Tibial nerve (tissue), 4 donors: ENCODE measurements at places on chromosomes 11 and 22.

DNA sequence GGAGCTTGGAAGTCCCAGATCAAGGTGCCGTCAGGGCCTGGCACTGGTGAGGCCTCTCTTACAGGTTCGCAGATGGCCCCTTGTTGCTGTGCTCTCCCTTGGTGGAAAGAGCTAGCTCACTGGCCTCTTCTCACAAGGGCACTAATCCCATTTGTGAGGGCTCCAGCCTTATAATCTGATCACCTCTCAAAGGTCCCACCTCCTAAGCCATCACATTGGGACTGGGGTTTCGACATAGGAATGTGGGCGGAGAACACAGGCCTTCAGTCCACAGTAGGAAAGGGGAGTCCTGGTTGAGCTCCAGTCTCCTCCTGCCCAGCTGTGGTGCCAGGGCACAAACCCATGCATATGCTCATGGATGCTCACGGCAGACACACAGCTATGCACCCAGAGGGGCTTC lies 14.0 kb upstream of the LRRC32 start:
- DNase-seq: no peak

DNA sequence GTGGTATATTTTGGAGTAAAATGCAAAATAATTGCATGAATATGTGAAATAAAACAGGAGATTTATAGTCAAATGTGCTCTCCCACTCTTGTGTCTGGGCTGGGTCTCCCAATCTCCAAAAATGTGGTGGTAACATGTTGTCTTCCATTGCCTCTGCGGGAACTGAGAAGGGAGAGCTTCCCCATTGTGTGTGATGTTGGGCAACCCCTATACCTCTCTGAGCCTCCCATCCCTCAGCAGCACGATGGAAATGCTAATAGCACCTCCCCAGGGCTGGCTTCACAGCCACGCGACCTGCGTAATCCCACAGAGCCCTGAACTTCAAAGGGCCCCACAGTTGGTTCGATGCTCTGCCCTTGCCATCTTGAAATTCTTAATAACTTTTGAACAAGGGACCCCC lies 72.0 kb downstream of the TP53I11 start:
- DNase-seq: no peak

DNA sequence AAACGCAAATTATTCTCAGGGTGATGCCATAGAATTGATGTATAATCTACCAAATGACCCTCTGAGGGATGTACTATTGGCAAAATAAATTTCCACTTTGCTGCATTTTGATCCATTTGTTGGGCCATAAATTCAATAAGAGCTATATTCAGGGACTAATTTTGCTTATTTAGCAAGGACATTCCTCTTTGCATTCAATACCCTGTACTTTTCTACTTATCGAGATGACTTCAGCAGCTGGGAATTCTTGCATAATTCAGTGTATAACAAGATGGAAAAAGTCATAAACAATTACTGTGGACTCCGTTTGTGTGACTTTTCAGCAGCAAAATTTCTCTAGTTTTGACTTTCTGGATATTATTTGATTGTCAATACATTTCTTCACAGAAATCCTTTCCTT lies 744.7 kb upstream of the CCDC179 start:
- no peak for DNase-seq

- no peak for DNase-seq
Observed at GRCh38 chr22:33451866-33452469, 393.8 kb upstream of the SYN3 start.

DNA sequence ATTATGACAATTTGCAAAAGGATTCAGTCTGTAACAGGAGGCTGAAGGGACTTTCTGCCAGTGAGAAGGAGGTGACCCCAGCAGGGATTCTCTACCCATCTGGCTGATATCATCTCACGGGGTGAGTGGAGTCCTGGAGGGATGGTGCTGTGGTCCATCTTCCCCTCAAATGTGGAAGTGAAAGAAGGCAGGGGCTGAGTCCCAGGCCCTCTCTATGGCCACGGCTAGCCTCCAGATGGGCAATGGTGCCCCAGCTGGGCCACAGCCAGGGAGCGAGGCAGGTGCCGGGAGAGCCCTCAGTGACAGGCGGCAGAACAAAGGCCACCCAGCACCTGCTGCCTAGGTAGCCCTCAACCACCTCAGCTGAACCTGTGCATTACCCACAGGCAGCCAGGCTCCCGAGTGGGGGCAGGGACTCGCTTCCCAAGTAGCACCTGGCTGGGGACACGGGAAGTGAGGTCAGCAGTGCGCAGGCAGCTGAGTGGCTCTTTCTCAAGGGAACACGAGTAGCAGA lies 6.7 kb downstream of the NECTIN1 start:
- DNase-seq: no peak

DNA sequence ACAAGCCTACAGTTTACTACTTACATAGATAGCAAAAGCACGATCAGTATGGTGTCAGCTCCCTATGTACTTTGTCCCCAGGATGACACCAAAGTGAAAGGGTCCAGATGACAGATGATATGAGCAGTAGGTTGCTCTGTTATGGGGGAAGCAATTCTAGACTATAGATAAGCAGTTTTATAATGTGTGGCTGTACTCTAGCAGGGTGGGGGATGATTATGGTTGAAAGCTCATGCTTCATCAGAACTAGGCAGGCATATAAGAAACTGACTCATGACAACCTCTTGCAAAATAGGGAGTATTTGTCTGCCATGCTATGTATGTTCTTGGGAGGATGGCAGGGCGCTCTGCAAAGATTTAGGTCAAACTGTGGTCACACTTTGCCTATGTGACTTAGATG lies 158.2 kb upstream of the ZBED5 start:
- no peak for DNase-seq

DNA sequence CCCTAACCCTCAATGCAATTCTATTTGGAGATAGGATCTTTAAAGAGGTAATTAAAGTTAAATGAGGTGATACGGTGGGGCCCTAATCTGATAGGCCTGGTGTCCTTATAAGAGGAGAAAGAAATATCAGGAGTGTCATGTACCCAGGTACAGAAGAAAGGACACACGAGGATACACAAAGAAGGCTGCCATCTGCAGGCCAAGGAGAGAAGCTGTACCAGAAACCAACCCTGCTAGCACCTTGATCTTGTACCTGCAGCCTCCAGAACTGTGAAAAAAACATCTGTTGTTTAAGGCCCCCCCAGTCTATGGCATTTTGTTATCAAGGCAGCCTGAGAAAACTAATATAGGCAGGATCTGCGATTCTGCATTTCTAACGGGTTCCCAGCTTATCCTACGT lies 44.2 kb downstream of the FBXO7 start:
- no peak for DNase-seq

- DNase-seq: no peak
Observed at GRCh38 chr22:30201945-30202344, 44.6 kb downstream of the LIF start.

DNA sequence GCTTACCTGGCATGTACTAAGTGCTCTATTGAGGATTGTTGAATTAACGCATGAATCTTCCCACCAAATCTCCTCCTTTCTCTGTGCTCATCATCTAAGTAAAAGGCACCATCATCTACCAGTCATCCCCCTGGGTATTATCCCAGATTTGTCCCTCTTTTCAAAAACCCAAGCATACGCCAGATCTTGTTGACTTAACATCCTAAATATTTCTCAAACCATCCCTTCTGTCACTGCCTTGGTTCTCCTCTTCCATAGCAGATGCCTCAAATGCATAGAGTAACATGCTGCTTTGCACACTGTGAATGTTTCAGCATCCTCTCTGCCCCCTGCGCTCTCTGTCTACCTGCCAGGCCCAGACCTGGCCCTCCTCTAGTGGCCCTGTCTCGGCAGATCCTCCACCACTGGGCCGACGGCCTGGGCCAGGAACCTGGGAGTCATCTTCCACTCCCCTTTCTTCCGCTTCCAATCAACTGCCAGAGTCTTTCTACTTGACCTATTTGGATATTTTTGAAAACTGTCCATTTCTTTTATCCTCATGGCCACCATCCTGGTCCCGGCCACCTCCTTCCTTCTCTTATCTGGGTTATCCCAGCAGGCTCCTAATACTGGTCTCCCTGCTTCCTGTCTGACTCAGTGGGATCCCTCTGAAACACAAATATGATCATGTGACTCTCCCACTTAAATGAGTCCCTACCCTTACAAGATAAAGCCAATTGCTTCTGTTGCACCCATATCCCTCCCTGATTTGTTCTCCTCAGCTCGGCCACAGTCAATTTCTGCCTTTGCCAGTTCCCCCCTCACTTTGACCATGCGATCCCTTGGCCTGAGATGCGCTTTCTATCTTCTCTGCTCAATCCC lies 3.4 kb upstream of the TAB1 start:
- DNase-seq: no peak

- DNase-seq: no peak
Observed at GRCh38 chr11:24226606-24227005, 270.2 kb upstream of the LUZP2 start.

DNA sequence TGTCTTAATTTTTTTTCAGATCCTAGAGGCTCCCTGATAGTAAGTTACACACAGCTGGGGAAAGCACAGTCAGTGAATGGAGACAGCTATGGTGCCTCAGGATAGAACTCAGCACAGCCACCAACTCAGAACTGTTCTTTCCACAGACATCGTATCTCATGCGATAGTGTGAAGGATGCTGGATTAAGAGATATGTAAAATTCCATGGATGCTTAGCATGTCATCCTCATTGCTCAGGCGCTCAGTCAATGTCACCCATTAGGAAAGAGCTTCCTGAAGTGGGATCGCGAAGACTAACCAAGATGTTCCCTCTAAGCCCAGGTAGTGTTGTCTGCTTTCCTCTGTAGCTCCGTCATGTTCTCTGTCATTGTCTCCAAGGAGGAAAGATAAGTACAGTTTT lies 1000.4 kb downstream of the OPCML start:
- DNase-seq: no peak

DNA sequence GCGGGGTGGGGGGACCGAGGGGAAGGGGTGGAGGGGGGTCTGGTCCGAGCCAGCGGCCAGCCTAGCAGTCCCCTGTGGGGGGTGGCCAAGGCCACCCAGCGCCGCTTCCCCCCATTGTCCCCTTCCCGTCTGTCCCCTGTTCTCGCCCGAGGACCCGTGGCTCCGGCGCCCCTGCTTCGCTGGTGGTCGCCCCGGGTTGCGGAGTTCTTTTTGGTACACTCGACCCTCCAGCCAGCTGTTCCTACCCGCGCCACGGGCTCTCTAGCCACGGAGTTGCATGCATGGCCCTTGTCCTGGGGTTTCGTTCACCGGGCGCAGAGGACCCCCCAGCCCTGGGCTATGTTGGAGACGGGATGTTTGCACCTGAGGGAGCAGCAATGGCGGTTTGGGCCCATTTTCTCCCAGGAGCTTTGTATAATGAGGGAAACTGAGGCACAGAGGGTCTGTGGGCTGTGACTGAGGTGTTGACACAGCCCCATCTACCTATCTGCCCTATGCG lies 489 bp downstream of the RNF214 start:
- DNase-seq: no peak

DNA sequence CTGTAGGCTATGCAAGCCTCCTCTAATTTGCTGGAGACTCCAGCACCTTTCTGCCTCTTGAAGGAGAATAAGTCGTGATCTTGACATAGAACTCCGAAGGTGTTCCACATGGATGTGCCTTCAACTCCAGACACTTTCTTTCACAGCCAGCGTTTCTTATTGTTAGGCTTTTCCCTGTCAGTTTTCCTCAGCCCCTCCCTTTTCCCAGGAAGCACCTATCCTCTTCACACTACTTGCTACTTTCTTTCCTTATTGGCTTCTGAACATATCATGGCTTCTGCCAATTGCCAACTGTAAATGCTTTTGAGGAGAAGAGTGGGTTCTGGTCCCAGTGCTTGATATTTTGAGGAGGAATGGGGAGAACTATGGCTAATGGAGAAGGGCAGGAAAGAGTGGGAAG lies 216.3 kb upstream of the PGR start:
- DNase-seq: no peak

- no peak for DNase-seq
Observed at GRCh38 chr11:93288079-93288478, 42.5 kb upstream of the DEUP1 start.

GRCh38 chr11:61022311-61023085 lies 51.0 kb downstream of the CD6 start:
- DNase-seq: no peak

GRCh38 chr11:26974996-26975395 lies 18.9 kb upstream of the FIBIN start:
- no peak for DNase-seq

DNA sequence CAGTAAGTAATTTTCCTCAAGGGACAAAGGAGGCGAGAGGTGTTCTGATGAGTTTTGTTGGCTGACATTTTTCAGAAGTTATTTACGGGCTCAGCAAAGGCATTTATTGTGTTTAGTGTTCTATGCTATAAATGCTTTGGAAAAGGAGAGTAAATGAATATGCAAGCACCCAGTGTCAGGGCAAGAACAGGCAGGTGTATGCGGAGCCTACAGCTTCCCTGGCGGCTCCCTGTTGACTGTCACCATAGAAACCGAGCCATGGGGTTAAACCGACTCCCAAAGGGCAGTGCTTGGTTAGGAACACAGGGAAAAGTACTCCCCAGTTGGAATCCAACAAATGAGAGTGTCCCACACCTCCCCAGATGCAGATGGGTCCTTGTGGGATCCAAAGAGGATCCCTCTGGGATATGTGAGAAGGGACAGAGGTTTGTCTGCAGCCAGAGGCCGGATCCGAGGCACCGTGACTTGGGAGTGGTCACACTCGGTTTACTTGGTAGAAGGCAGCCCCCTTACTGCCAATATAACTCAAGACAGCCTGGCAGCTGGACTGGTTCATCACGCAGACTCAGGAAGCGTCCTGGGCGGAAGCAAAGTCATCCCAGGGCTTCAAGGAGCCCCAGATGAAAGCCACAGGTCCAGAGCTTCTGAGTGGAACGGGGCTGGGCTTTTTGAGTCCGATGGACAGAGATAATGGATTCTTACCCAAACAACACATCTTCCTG lies 329.7 kb downstream of the CTTN start:
- no peak for DNase-seq

DNA sequence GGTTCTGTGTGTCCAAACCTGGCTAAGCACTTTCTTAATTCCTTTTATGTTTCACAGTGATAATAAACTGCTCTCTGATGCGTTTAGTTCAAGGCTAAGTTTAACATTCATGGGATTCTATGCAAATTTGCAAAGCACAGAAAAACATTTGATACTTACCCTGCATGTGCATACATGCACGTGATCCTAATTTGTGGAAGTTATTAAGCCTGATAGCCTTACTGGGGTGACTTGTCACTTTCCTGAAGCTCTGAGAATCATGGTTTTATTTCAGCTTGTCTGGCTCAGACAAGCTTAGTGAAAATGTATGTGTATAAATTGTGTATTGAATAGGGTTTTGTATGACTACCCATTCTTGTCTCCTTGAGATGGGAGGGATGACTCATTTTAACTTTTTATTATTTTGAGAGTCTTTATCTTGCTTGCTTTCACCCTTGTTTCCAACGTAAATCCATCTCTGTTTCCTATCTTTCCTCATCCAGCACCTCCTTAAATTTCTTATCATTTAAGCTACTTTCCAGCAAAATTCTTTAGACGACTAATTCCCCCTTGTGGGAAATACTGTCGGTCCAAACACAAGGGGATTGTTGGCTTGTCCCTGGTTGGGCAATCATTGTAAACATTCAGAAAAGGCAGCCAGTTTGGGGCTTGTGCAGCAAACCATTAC lies 167.1 kb downstream of the C11orf91 start:
- no peak for DNase-seq

GRCh38 chr22:43110444-43110926 lies at the start of gene BIK:
Gene BIK, plus strand, starts transcription at chr22:43110750. Its CDS starts 13,273 bp downstream, at chr22:43124023.
- DNase-seq: peak; percentile 17
